Germinal center (tissue), 1 donor: ENCODE measurements at places on chromosomes 3 and 15.

DNA sequence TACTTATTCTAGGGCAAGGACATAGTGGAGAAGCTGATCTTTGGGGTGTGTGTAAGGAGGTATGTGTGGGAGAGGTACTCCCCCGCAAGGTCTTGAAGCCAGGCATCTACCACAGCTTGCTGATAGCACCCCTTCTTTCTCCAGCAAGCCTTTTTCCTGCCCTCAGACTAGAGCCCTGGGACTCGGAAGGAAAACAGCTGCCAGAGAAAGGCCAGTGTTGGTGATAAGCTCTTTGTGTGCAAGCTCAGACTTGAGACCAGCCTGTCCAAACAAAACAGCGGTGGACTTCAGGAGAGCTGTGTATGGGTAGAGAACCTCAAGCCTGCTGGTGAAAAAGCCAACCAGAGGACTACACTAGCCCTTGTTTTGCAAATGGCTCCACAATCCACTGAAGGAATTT is 1028.6 kb downstream of the MCTP2 start:
- no peak for DNase-seq

GRCh38 chr3:112132975-112133448 is at the start of gene GCSAM:
TSS of gene GCSAM (minus strand) at chr3:112133248. CDS start at chr3:112133120, 128 bp downstream.
- DNase-seq, result peak; percentile 58

GRCh38 chr15:31214864-31215489 is 111.7 kb upstream of the KLF13 start:
- DNase-seq, result no peak

DNA sequence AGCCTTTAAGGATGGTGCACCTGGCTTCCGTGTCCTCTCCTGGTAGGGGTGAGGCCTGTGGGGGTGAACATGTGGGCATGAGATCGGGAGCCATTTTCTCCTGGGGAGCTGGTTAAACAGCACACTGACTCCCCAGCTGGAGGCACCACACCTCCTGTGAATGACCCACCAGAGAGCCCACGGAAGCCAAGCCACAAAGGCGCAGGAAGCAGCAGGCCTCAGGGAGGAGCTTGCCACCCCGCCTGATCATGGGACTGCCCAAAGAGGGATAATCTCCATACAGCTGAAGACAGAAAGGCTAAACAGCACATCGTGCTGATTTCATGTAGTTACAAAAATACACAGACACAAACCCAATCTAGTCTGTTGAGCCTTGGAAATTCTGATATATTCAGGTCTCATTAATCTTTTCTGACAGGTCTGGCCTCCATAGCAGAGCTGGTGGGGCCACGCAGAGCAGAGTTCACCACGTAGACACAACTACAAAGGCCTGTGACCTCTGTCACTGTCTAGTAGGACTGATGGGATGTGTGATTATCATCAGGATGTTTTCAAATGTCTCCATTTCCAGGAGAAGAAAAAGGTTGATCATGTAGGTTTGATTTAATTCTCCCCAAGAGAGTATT is 75.2 kb downstream of the DUT start:
- DNase-seq, result no peak

DNA sequence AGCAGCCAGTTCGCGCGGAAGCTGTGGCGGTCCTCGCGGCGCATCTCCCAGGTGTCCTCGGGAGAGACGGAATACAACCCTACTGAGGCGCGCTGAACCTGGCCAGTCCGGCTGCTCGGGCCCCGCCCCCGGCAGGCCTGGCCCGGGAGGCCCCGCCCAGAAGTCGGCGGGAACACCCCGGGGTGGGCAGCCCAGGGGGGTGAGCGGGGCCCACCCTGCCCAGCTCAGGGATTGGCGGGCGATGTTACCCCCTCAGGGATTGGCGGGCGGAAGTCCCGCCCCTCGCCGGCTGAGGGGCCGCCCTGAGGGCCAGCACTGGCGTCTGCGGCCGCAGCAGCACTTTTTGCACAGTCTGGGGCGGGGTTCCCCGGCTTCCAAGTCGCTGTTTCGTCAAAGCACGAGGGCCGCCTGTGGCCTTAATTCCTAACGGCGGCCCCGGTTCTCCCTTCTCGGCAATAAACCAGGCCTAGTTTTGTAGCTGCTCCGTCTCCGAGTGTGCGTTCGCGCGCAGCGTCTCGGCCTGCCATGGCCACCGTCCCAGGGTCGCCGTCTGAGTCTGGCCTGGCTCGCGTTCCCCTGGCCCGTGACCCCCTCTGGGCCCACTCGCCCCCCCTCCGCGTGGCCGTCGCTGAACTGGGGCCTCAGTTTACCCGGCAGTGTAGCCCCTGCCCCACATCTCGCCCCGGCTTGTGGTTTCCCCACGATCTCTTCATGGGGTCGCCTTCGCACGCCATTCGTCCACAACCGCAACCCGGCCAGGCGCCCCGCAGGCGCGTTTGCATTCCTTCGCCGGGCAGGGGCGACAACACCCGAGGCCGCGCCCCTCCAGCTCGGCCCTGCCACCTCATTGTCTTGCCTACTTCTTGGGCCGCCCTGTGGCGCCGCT is 30.0 kb downstream of the NBEAL2 start:
- DNase-seq, result peak; percentile 96

- DNase-seq, result no peak
These were observed 208.1 kb downstream of the FHIT start for GRCh38 chr3:61043156-61043555.

DNA sequence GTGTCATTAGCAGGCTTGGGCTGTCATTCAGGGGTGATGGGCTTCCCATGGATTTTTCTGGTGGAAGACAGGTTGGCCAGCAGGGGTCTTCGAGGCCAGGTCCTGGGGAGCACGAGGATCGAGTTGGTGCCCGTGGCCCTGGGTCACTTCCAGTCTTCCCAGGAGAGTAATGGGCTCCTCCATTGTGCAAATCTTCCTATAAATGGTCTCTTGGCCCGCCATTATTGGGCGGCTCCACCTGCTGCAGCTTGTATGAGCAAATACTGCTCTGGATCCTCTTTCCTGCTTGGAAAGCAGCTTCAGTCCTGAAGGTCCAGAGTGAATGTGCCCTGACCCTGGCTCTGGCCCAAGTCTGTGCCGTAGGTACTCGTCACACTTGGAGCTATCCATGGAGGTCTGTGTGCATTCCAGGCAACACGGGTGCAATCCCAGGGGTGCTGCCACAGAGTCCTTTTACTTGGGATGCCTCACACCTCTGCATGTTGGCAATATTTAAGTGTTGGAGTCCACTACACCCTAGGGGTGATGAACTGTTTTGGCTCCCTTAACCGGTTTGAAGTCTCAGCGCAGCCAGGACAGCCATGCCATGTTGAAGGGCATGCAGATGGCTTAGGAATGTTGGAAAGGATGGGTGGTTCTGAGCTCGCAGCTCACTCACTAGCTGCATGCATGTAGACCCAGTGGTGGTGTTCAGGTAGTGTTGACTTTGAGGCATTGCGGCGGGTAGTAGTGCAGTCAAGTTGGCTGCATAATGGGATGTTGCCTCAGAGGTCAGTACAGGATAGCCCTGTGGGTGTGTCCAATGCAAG is 97.6 kb downstream of the SNRPN start:
- DNase-seq, result no peak

GRCh38 chr3:128409624-128410581 is 56.8 kb downstream of the DNAJB8 start:
- no peak for DNase-seq

GRCh38 chr3:159252772-159253384 is 451.0 kb downstream of the MFSD1 start:
- DNase-seq, result no peak

DNA sequence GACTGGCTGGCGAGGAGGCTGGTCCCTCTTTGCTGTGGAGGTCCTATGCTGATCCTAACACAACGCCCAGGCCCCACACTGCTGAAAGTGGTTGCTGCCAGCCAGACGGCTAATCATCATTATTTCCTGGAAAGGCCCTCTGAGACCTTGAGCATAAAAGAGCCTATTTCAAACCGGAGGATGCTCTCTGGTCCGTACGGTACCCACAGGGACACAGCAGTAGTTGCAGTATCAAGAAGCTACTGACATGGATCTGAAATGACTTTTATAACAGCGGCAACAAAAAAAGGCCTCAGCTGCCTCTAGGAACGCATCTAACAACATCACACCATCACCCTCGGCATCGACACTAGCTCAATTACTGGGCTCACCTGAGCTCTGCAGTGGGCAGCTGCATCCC is 59.1 kb upstream of the FOXB1 start:
- no peak for DNase-seq

DNA sequence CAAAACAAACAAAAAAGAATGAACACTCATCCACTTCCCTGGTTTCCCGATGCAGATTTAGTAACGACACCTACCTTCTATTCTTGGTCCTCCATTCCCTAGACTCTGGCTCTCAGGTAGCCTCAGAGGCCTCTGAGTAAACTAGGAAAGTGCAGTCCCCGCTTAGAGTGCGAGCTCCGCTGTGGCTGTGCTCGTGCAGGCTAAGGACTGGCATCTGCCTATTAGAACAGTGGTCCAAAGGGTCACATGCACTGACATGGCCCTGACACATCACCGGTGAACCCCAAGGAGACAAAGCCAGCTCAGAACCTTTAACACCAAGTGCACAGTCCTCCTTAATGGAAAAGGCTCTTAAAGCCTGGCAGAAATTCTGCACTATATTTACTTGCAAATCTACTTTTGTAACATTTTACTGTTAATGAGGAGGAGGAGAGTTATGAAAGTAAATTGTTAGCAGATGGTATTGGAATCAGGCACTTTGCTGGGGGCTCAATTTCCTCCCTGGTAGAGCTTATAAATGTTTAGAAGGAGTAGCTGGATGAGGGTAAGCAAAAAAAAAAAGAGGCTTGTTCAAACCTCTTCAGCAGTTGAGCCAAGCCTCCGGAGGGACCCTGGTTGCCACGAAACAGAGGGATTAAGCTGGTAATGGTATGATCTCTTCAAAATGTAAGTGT is 31.1 kb downstream of the VGLL4 start:
- DNase-seq, result no peak

GRCh38 chr3:198109883-198110282 is 149.9 kb downstream of the LMLN start:
- no peak for DNase-seq

GRCh38 chr3:151979906-151980305 is 106.5 kb downstream of the SUCNR1 start:
- DNase-seq, result no peak
